ENCODE measurements at places on chromosomes 5 and 9.

- no peak for DNase-seq
Measured at GRCh38 chr9:95493402-95493801, 23.4 kb downstream of the PTCH1 start.

- no peak for DNase-seq
Measured at GRCh38 chr9:96883922-96884321, 29.6 kb upstream of the ZNF782 start.

GRCh38 chr9:89183146-89183545 lies 4.5 kb upstream of the SHC3 start:
- DNase-seq = no peak

GRCh38 chr5:127206320-127207113 lies 84.1 kb upstream of the MEGF10 start:
- DNase-seq = no peak

DNA sequence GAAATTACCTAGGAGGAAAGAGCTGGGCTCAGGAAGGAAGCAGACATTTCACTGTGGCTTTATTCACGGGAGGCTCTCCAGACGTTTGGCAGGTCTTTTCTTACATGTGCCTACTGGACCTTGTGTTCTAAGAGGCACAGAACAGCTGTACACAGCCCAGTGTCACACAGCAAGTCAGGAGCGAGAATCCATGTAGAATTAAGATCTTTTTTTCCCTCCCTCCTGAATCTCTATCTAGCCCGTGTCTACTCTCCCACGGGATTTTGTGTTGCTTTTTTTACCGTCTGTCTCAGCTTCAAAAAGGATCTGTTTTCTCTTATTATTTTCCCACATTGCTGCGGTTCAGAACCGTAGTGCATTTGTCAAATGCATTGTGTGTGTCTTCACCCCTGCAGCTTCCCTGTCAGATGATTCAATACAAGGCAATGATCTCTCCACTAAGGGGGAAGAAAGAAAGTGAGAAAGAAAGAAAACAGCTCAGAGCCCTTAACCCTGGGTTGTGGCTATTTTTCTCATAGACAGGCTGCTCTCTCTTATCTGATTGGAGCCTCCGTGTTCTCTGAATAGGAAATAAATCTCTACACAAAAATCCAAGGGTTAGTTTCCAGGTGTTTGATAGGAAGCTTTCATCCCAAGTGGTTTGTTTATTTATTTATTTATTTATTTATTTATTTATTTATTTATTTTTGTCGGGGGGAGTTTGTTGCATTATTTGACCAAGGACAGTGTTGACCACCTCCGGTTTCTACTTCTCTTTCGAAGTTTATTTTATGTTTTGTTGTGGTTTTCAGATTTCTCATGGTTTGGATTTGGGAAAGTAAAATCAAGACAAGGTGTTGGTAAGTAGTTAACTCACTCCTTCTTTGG lies 191.0 kb downstream of the NTRK2 start:
- DNase-seq = no peak

GRCh38 chr5:167533814-167534795 lies 757.3 kb upstream of the WWC1 start:
- DNase-seq = no peak

GRCh38 chr9:4164356-4164755 lies 135.5 kb downstream of the GLIS3 start:
- no peak for DNase-seq

DNA sequence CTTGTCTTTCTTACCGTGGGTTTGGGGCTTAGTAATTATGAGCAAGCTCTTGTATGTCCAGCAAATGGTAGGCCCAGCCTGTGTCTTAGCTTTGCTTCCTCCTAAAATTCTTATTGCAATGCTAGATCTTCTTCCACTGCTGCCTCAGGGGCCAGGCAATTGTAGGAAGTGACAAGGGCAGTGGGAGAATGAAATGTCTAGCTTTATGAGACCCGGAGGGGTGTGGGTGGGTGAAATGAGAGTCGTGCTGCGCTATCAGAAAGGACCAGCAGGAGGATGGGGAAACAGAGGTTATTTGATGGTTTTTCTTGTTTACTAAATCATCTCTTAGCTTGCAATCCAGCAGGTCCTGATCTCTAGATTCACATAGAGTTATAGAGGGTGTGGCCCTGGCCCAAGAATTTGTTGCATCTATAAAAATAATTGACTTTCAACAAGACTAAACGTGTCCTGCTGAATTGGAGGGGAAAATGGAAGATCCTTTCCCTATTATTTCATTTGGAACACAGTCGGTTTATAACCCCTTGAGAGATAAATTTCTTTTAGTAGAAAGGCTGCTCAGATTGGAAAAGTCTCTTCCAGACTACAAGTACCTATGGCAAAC lies 43.7 kb downstream of the ZNF366 start:
- DNase-seq = no peak

DNA sequence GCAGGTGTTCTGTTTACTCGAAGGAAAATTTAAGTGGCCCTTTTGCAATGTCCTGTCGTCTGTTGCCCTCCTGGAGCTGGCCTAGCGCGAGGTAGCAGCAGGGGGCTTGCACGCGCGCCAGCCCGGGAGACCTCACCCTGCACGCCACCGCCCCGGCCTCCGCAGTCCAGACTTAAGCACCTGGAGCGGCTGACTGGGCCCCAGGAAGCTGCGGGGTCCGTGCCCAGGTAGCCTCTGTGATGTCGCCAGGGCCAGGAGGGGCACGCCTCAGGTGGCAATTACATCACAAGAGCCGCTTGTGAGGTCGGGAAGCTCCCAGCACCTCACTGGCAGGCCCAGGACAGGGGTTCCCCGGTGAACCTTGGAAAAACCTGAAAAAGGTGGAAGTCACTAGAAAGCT lies at the start of gene SAXO1:
SAXO1 (minus strand) TSS at position 195 of the 400 bp plus-strand sequence. CDS start 301 bp downstream, outside the sequence.
- no peak for DNase-seq

DNA sequence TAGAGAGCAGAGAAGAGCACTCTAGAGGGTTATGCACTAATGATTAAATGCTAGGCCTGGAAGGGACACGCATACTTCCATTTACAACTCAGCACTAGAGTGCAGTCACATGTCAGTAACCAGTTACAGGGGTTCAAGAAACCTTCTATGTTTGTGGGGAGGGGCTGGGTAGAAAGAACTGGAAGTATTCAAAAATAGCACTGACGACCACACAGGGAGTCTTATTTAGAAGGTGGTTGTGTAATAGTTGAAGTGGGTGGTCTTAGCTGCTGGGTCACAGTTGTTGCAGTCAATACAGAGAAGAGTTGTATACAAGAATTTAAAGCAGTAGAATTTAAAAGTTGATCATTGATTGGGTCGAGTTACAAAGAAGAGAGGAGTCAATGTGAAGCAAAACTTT lies 15.4 kb downstream of the AOPEP start:
- DNase-seq = no peak

GRCh38 chr5:22852807-22853660 lies at the start of gene CDH12:
Gene CDH12, minus strand, starts transcription at chr5:22853344.
- no peak for DNase-seq

DNA sequence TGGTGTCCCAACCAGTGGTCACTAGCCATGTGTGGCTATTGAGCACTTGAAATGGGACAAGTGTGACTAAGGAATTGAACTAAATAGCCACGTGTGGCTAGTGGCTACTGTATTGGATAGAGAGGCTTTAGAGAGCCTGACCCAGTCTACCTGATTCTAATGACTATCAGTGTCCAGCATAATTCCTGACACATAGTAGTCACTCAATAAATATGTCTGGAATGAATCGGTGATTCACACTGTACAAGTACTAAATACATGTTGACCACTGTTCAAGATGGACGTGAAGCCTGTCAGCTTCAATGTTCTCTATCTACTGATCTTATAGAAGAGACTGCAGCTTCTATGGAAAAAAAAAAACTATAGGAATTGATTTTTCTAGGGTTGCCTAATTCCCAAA lies 57.7 kb upstream of the MAST4 start:
- DNase-seq = no peak

DNA sequence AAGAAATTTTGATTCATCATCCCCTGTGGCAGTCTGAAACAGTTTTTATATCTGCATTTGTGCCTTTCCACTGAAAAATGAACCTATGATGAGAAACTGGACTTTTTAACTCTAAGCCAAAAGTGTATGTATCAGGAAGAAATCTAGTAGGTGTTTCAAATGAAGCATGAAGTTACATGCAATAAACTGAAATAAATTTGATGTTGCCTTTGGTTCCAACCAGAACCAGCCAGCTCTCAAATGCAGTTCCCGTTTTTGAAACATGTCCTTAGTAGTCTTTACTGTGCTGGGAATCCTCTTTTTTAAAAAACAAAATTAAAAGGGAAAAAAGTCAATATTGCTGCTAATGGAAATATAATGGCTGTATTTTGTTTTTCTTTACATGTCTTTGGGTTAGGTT lies 43.9 kb downstream of the HACD4 start:
- no peak for DNase-seq

Data from activated CD4-positive, CD25-positive, alpha-beta regulatory T cell (primary cell).